Fibroblast of the aortic adventitia (primary cell): ENCODE measurements at places on chromosomes 2 and 18. TPM values are rescaled to one million over a fixed set of nuclear protein-coding genes. Genes with fewer than 3 reads are reported as not detected.

DNA sequence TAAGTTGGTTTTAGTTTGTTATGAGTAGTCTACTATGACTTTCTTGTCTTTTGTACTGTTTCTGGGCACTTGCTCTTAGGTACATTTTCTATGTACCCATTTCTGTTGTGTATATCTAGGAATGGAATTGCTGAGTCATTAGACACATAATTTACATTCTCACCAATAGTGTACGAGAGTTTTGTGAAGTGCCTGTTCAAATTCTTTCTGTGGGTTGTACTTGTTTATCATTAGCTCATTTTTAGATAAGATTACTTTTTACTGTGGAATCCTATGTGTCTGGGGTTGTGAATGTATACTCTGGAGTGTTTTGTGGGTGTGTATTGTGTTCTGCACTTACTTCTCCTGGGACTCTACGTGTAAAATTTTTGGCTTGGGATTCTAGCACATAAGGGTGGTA is 36.6 kb upstream of the CD28 start:
- DNase-seq, result peak; percentile 72

- DNase-seq, result no peak
Observed at GRCh38 chr2:64942693-64943092, 46.5 kb upstream of the SLC1A4 start.

The SERPINB4 gene
- total RNA-seq, result not detected in 2 replicates

The ARPC2 gene
- total RNA-seq, result 121 and 368 TPM in 2 replicates

The IL36B gene
- total RNA-seq, result not detected in 2 replicates

DNA sequence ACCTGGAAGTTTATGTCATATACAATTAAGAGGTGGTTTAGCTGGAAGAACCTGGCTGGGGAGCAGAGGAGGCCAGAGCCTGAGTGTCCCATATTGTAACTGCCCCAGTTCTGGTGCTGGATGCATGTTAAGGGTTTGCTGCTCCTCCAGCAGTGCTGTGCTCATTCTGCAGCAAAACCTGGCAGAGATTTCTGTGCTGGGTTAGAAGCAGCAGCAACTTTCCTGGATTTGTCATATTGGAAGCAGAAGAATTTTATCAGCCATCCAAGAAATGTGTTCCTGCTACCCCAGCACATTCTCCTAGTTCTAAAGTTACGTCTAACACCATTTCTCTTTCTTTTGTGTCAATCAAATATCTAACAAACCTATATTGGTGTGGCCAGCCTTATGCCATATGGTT is 284.1 kb downstream of the TDRD15 start:
- DNase-seq, result no peak

GRCh38 chr2:119292226-119292625 is 68.6 kb downstream of the STEAP3 start:
- DNase-seq, result no peak

The GALNT14 gene
- total RNA-seq, result 0.72 TPM in 1 of 2 replicates, not detected in the other
